Colonic mucosa (tissue), 4 donors: ENCODE measurements at places on chromosomes 4 and X. TPM values are rescaled to one million over a fixed set of nuclear protein-coding genes. Genes with fewer than 3 reads are reported as not detected.
A peak's percentile ranks its signal among the peaks of the same experiment; 100 is the strongest.

OPRPN gene
- total RNA-seq, result not detected

ITGB1BP2 gene
- 0.96 TPM for total RNA-seq

CTBP1 gene
- total RNA-seq, result 200 TPM

- DNase-seq, result no peak
Observed at GRCh38 chr4:171924746-171925376, 111.7 kb downstream of the GALNTL6 start.

- DNase-seq, result no peak
Observed at GRCh38 chr4:91997045-91997444, 306.7 kb upstream of the GRID2 start.

- DNase-seq, result no peak
Observed at GRCh38 chrX:77658886-77659285, 127.1 kb downstream of the ATRX start.

GRCh38 chr4:76957004-76957738 lies 7.6 kb downstream of the SEPTIN11 start:
- DNase-seq, result peak; percentile 38

DNA sequence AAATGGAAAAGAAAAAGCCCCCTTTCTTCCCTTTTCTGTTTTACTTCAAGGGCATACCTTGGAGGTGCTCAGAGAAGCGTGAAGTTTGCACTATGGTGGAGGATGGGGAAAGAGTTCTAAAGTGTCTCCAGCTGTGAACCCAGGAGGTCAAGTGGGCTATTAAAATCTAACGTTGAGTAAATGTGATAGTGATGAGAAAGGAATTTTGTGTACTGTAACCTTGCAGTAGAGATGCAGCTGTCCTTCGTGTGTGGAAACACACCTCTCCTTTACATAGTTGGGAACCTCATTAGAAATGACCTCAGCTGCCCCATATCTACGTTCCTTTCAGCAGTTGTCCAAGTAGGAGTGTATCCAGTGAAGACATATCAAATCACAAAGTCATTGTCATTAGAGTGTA lies 26.5 kb downstream of the ADH5 start:
- no peak for DNase-seq

CT45A2 gene
- not detected for total RNA-seq

GRCh38 chr4:154332681-154333421 lies 158.7 kb downstream of the DCHS2 start:
- peak; percentile 20 for DNase-seq

STPG2 gene
- total RNA-seq, result 0.19 TPM
